ENCODE measurements at places on chromosomes 4 and X. TPM values are rescaled to one million over a fixed set of nuclear protein-coding genes. Genes with fewer than 3 reads are reported as not detected.
A peak's percentile ranks its signal among the peaks of the same experiment; 100 is the strongest.

The INPP4B gene
- total RNA-seq: 1.1 TPM

The EDA2R gene
- 8.1 TPM for total RNA-seq

The BEND2 gene
- not detected for total RNA-seq

The SHROOM3 gene
- 0.11 TPM for total RNA-seq

The F8A2 gene
- total RNA-seq: not detected

The GAGE12H gene
- total RNA-seq: not detected

The ANXA10 gene
- not detected for total RNA-seq

The REPS2 gene
- 6.6 TPM for total RNA-seq

The TRPC5OS gene
- not detected for total RNA-seq

The FMR1NB gene
- total RNA-seq: not detected

The CRMP1 gene
- 0.16 TPM for total RNA-seq

The SEL1L3 gene
- 54.6 TPM for total RNA-seq

The ARHGEF38 gene
- total RNA-seq: not detected

The AFM gene
- not detected for total RNA-seq

The FAM47A gene
- total RNA-seq: not detected

The FDCSP gene
- total RNA-seq: not detected

The MMRN1 gene
- total RNA-seq: 1.1 TPM

The MAGEB16 gene
- not detected for total RNA-seq

The F8A3 gene
- total RNA-seq: 2.4 TPM

The RTL3 gene
- total RNA-seq: 0.23 TPM

GRCh38 chr4:6909970-6910339 lies 329 bp downstream of the TBC1D14 start:
- DNase-seq: no peak

- DNase-seq: no peak
Observed at GRCh38 chr4:39068907-39069306, 6.9 kb downstream of the KLHL5 start.

DNA sequence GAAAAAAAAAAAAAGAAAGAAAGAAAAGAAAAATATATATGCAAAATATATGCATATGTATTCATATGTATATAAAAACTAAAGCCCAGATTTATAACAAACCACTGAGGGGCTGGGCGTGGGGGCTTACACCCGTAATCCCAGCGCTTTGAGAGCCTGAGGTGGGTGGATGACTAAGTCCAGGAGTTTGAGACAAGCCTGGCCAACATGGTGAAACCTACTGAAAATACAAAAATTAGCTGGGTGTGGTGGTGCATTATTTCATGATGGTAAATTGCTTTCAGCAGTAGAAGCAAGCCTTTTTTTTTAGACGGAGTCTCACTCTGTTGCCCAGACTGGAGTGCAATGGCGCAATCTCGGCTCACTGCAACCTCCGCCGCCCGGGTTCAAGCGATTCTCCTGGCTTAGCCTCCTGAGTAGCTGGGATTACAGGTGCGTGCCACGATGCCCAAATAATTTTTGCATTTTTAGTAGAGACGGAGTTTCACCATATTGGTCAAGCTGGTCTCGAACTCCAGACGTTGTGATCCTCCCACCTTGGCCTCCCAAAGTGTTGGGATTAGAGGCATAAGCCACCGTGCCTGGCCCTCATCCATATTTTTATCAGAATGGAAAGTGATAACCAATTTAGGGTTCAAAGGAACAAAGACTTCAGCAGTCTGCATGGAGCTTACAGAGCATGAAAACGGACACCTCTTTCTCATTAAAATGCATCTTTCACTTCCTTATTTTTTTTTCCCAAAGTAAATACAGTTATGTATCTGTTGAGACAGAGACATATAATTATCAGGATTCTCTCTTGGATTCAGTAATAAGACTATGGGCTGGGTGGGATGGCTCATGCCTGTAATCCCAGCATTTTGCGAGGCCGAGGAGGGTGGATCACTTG lies 27.7 kb upstream of the MOB1B start:
- DNase-seq: peak; percentile 20

GRCh38 chrX:134480061-134480460 lies 20.1 kb downstream of the HPRT1 start:
- DNase-seq: no peak

GRCh38 chrX:37509349-37509748 lies 62.1 kb upstream of the LANCL3 start:
- DNase-seq: no peak

DNA sequence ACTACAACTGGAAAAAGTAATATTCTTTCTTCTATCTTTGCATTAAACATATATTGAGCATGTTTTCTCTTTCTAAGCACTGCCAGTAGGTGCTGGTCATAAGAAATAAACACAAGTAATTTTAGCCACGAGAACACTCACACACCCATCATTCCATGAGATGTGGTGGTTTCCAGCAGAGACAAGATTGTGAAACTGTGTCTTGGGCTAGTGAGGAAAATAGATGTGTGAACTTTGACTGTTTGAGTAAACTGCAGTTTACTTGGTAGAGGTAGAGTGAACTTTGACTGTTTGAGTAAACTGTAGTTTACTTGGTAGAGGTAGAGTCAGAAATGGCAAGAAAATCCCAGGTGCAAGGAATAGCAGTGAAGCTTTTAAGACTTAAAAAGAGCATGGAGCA lies 300.9 kb upstream of the HS3ST1 start:
- no peak for DNase-seq

- DNase-seq: no peak
Observed at GRCh38 chrX:131955099-131955777, 67.9 kb upstream of the STK26 start.

- DNase-seq: no peak
Observed at GRCh38 chrX:15749642-15750610, 11.9 kb downstream of the CA5B start.

DNA sequence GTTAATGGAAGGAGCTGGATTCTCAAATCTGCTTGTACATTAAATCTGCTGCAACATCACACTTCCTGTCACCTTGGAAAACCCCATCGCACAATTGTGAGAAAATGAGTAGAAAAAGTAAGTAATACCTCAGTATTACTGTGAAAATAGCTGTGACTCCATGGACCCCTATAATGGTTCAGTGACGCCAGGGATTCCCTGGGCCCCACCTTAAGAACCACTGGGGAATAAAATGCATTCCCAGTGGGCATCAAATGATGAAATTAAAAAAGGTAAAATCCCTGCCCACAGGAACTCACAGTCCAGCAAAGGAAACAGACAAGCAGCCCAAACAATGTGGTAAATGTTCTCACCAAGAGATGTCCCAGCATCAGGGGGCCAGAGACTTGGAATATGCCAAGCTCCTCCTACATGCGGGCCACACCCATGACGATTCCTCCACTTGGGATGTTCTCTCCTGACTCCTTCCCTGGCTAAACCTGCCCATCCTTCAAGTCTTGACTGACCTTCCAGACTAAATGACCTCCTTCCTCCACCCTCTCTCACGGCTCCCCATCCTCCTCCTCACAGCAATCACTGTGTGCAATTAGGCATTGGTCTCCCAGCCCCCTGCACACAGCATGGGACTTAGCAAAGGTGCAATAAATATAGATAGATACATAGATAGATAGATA lies 2.6 kb downstream of the EVC2 start:
- no peak for DNase-seq

- DNase-seq: no peak
Observed at GRCh38 chr4:8200302-8200975, 1.3 kb downstream of the SH3TC1 start.

DNA sequence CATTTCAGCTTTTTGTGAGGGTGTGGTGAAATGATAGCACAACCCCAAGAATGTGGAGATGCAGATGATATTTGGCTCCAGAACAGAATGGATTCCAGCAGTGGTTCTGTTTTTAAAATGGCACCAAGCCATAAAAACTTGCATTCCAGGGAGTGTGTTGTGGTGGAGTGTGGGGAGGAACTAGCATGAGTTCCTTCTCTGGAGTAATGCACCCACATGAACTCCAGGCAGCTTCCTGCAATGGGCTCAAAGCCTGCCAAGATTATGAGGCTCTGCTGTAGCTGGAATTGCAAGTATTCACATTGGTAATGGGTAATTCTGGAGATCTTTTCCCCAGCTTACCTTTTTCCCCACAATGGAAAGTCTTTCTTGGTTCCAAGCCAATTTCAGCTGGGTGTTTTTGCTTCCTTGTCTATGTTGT lies 161.4 kb downstream of the RAB28 start:
- no peak for DNase-seq

DNA sequence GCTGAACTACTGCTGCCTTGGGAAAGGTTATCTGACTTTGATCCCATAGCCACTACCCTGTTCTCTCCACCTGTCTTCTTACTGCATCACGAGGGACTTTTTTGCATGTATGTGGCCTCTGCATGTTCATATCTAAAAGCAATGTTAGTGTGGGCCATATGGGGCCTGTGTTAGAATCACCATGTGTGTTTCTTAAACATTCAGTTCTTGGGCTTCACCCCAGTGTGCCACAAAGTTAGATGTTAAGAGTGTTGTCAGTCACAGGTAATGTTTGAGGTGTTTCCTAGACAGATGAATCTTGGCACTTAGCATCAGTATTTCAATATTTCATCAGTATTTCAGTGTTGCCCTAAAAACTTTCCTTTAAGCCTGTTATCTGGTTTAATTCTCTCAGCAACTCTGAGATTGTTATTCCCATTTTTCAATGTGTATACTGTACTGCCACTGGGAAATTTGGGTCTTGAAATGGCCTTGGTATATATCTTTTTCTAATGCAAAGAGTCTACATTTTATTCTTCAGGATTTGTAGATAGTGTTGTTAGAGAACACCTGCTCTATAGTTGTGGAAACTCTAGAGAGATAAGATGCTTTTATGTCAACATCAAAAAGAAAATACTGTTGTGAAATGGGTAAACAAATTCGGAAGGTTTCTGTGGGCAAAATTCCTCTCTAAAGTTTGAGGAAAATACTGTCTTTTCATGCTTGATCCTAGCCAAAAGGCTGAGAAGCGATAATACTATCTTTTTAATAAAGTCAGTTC lies 259.7 kb downstream of the BMPR1B start:
- DNase-seq: no peak

DNA sequence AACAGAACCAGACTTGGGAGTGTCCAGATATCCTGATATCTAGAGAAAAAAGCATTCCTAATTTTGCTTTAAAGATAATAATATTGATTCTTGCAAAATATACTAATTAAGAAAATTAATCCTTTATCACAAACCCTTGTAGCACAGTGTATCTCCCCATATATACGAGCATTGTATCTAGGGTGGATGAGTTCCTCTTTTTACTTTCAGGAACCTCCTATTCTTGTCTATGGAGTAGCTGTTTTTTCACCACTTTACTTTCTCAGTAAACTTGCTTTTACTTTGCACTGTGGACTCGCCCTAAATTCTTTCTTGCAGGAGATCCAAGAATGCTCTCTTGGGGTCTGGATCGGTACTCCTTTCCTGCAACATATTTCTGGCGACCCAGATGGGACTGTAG lies 103.9 kb downstream of the GLUD2 start:
- DNase-seq: no peak

- DNase-seq: no peak
Observed at GRCh38 chr4:18242919-18243693, 221.6 kb upstream of the LCORL start.

GRCh38 chr4:3403348-3403906 lies 38.3 kb upstream of the HGFAC start:
- no peak for DNase-seq

GRCh38 chrX:37767430-37767829 lies 12.4 kb upstream of the CYBB start:
- no peak for DNase-seq

DNA sequence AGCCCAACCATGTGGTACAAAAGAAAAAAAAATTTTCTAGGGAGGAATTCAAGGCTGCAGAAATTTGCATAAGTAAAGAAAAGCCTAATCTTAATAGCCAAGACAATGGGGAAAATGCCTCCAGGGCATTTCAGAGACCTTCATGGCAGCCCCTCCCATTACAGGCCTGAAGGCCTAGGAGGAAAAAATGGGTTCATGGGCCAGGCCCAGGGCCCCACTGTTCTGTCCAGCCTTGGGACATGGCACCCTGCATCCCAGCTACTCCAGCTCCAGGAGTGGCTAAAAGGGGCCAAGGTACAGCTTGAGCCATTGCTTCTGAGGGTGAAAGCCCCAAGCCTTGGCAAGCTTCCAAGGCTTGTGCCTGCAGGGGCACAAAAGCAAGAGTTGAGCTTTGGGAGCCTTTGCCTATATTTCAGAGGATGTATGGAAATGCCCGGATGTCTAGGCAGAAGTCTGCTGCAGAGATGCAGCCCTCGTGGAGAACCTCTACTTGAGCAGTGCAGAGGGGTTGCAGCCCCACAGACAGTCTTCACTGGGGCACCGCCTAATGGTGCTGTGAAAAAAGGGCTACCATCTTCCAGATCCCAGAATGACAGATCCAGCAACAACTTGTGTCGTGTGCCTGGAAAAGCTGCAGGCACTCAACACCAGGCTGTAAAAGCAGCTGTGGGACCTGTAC lies 111.0 kb downstream of the ANXA10 start:
- DNase-seq: no peak

Measured in GM12878 (cell line).